ENCODE measurements at places on chromosomes 16 and 17.

- H3K4me1 ChIP-seq = no peaks in the 10 kb centered on the region
- no peak overlapping the region for H3K4me3 ChIP-seq
- no peak for DNase-seq
- peaks cover 6% of the 10 kb centered on the region for H3K36me3 ChIP-seq
- no peak overlapping the region for H3K27ac ChIP-seq
Observed at GRCh38 chr16:16149710-16150116, 73.6 kb downstream of the ABCC6 start.

GRCh38 chr17:80948019-80948975 is 43.3 kb upstream of the CHMP6 start:
- H3K36me3 ChIP-seq = peaks cover 55% of the 10 kb centered on the region
- no peaks in the 10 kb centered on the region for H3K4me1 ChIP-seq
- no peaks in the 10 kb centered on the region for H3K27me3 ChIP-seq
- H3K4me3 ChIP-seq = no peak overlapping the region
- no peak for DNase-seq
- H3K27ac ChIP-seq = no peak overlapping the region

DNA sequence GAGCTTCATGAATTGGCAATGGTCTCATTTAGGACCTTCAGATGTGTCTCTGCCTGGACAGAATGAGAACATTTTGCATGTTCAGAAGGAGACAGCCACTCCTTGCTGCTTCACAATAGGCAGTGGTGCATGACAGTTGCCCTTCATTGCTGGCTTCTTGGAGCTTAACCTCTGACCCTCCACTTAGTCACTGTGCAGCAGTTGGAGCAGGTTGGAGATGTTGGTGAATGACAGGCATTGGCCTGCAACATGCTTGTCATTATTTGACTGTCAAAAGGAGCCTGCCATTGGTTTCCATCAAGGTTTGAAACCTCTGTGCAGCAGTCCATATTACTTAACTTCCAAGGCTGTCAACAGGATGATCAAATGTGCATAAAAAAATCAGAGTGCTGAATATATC is 22.7 kb downstream of the FTO start:
- no peaks in the 10 kb centered on the region for H3K27me3 ChIP-seq
- no peaks in the 10 kb centered on the region for H3K36me3 ChIP-seq
- no peak overlapping the region for H3K4me3 ChIP-seq
- no peak for DNase-seq
- H3K4me1 ChIP-seq = no peaks in the 10 kb centered on the region

DNA sequence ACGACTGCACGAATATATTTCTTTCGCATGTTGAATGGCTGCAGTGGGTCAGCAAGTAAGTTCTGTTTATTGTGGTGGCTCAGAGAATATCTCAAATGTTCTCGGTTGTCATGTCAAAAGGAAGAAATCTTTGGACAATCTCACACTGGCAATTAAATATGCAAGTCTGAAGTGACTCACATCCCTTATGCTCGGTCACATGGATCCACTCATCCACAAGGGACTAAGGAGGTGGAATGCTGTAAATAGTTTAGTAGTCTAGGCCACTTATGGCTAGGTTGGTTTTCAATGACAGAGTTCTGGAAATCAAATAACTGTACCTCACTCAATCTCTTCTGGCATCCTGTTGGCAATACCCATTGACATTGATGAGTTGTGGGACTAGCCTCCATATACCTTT is 33.0 kb upstream of the PMP22 start:
- no peaks in the 10 kb centered on the region for H3K4me1 ChIP-seq
- DNase-seq = no peak
- H3K4me3 ChIP-seq = no peak overlapping the region
- H3K27ac ChIP-seq = no peak overlapping the region
- H3K36me3 ChIP-seq = no peaks in the 10 kb centered on the region

- no peak overlapping the region for H3K27ac ChIP-seq
- H3K4me1 ChIP-seq = peaks cover 19% of the 10 kb centered on the region
- H3K4me3 ChIP-seq = no peak overlapping the region
- no peaks in the 10 kb centered on the region for H3K27me3 ChIP-seq
- H3K36me3 ChIP-seq = no peaks in the 10 kb centered on the region
Observed at GRCh38 chr16:56420613-56421012, 4.7 kb downstream of the AMFR start.

DNA sequence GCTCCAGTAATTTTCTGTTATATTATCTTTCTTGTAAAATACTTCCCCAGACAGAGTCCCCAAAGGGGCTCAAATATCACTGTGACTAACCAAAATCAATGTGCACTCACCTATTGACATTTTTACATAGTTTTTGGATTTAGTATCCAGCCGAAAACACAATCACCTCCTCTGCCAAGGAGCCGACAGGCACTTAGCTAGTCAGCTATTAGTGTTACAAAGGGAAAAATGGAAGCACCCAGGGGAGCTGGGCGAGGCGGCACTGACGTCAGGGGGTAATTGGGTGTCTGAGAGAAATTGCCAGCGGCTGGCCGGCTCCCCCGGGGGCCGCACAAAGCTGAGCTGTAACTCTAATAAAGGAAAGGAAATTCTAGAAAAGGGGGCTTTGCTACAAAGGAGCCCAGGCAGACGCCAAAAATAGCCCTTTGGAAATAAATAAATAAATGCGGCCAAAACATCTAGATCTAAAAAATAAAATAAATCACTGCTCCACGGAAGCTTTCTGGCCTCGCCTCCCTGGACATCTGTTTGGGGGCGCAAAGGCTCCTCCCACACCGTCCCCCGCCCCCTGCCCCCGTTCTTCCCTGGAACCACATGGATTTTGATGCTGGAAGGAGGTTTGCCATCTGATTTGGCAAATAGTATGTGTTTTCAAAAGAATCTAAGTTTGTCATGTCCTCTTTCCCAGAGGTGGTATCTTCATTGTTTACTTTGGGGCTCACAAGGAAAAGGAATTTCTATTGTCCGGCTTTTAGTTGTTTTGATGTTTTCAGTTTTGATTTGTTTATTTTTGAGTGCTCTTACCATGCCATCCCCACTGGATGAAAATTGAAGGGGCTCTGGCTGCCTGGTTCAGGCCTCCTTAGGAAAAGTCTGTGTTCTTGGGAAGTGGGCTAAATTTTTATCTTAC is 156.7 kb downstream of the ZNF423 start:
- H3K27ac ChIP-seq = no peak overlapping the region
- DNase-seq = no peak
- H3K4me1 ChIP-seq = no peaks in the 10 kb centered on the region
- no peaks in the 10 kb centered on the region for H3K27me3 ChIP-seq

DNA sequence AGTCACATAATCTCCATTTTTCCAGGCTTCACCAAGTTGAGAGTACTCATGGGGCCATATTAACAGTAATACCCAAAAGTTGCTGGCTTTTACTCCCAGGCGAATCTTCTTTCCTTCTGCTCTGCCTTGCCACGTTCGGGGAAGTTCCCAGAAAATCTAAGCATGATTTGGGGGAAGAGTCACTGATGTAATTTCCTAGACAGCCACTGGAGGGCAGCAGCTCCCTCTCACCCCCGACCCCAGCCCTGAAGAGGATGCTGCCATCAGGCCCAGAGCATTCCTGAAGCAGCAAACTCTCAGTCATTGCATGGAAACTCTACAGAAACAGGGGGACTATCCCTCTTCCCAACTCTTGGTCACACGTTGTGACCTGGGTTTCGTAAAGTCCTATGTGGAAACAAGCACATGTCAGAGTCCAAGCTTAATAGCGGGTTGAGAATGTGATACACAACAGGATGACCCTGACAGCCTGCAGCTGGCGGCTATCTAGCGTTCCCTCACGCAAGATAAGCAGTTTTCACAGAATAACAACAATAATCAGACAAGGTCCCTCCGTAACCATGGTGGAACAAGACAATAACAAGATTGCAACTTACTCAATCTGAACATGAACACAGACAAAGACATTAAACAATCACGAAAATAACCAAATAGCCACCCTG is 43.8 kb upstream of the DHX40 start:
- H3K4me1 ChIP-seq = peaks cover 4% of the 10 kb centered on the region
- peak; percentile 49 for DNase-seq
- H3K36me3 ChIP-seq = no peaks in the 10 kb centered on the region

DNA sequence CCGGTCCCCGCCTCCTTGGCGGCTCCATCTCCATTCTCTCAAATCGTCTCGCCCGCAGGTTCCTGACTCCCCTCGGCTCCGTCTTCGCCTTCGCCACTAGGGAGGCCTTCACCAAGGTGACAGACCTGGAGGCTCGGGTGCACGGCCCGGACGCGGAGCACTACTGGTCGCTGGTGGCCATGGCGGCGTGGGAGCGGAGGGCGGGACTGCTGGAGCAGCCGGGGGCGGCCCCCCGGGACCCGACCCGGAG is 862 bp downstream of the GLTPD2 start:
- H3K27ac ChIP-seq = no peak overlapping the region
- H3K4me1 ChIP-seq = peaks cover 38% of the 10 kb centered on the region
- H3K27me3 ChIP-seq = peaks cover 31% of the 10 kb centered on the region
- H3K36me3 ChIP-seq = no peaks in the 10 kb centered on the region
- H3K4me3 ChIP-seq = peak overlapping the region; percentile 65
- no peak for DNase-seq

- no peak overlapping the region for H3K4me3 ChIP-seq
- H3K27ac ChIP-seq = no peak overlapping the region
- H3K4me1 ChIP-seq = no peaks in the 10 kb centered on the region
- H3K27me3 ChIP-seq = no peaks in the 10 kb centered on the region
Observed at GRCh38 chr16:85349365-85350145, 237.3 kb upstream of the CIBAR2 start.

- no peak overlapping the region for H3K4me3 ChIP-seq
- H3K36me3 ChIP-seq = peaks cover 3% of the 10 kb centered on the region
Observed at GRCh38 chr17:75350029-75350428, 55.4 kb downstream of the GRB2 start.

- no peak overlapping the region for H3K27ac ChIP-seq
- H3K4me1 ChIP-seq = peaks cover 62% of the 10 kb centered on the region
- H3K27me3 ChIP-seq = no peaks in the 10 kb centered on the region
- no peaks in the 10 kb centered on the region for H3K36me3 ChIP-seq
- no peak overlapping the region for H3K4me3 ChIP-seq
Observed at GRCh38 chr16:17379121-17379571, 91.6 kb downstream of the XYLT1 start.

- H3K27ac ChIP-seq = no peak overlapping the region
- no peak for DNase-seq
- H3K27me3 ChIP-seq = no peaks in the 10 kb centered on the region
- no peak overlapping the region for H3K4me3 ChIP-seq
- H3K36me3 ChIP-seq = peaks cover 5% of the 10 kb centered on the region
Observed at GRCh38 chr16:31451681-31452351, 7.5 kb upstream of the ARMC5 start.

DNA sequence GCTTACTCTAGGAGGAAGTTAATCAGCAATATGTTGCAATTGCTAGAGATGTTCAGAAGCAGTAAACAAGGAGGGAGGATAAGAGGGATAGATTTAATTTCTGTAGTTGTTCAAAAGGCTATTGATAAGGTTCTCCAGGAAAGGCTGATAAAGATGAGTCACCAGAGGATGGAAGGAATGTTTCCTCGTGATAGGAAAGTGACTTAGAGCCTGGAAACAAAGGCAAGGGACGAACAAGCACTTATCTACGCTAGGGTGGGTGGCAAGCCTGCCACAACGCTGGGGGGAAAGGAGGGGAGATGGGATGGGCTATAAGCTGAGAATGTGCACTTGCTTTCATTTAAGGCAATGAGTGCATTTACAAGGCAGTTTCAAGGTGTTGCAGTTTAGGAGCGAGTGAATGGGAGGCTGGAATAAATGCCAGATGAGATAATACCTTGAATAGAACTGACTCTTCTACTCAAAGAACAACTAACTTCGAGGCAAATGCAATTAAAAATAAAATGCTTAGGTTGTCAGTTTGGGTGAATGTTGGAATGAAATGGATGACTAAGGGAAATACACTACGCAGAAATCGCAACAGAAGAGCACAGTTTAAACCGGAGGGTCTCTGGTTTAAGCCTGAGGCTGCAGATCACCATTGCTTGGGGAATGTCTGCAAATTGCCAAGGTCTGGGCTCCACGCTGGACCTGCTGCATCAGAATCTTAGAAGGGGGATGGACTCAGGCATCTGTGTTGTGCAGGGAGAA is 76.0 kb upstream of the RBBP6 start:
- H3K36me3 ChIP-seq = no peaks in the 10 kb centered on the region
- H3K4me1 ChIP-seq = no peaks in the 10 kb centered on the region
- no peak overlapping the region for H3K27ac ChIP-seq
- H3K27me3 ChIP-seq = peaks cover 3% of the 10 kb centered on the region
- no peak overlapping the region for H3K4me3 ChIP-seq

DNA sequence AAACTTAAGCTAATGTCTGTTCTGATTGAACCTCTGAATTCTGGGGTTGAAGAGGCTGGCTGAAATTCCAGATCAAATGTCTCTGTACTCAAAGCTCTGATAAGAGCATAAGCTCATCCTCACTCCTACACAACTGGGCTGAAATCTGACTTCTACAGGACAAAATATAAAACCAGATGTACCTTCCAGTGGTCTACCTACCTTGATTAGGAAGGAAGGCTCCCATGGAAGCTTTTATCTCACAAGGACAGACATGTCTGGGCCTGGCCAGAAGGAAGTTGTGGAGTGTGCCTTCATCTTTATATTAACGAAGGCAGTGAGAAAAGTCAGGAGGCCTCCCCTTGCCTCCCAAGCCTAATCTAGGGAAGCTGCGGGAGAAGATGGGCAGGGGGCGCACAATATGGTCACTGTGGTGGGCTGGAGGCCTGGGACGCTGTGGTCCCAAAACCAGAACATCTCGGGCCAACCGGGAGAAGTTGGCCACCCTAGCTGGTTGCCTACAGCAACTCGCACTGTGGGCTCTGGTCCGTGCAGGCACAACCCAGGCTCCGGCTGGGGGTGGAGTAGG is 55.6 kb upstream of the LRRC37A3 start:
- H3K27ac ChIP-seq = peak overlapping the region; percentile 98
- no peaks in the 10 kb centered on the region for H3K27me3 ChIP-seq
- peak overlapping the region; percentile 84 for H3K4me3 ChIP-seq
- peaks cover 39% of the 10 kb centered on the region for H3K4me1 ChIP-seq
- H3K36me3 ChIP-seq = no peaks in the 10 kb centered on the region

DNA sequence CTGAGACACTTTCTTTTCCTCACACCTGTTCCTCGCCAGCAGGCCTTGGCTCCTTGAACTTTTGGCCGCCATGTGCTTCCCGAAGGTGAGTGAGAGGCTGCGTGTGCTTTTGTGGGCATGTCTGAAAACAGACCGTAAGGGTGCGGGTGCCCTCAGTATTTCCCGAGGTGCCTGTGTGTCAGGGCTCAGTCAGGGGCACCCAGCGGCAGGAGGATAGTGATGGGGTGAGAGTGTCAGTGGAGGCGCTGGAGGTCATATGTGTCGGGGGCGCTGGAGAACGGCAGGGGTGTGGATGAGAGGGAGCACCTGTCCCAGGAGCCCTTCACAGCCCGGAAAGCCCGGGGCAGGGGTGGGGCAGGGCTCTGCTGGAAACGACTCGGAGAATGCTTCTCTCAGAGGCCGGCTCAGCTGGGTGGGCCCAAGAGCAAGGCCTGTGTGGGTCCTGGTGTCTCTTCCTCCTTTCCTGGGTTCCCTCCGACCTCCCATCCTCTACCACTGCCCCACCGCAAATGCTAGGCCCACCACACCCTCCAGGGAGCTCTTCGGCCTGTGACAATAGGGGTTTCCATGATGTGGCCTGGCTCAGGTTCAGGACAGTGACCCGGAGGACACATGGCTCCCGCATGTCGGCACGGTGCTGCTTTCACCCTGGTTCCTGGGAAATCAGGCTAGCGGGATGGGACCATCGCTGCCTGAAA is 451 bp downstream of the IL32 start:
- H3K4me1 ChIP-seq = peaks cover 78% of the 10 kb centered on the region
- H3K36me3 ChIP-seq = peaks cover 35% of the 10 kb centered on the region
- no peaks in the 10 kb centered on the region for H3K27me3 ChIP-seq

Measured in CD4-positive, alpha-beta T cell (primary cell).